ENCODE measurements at places on chromosomes 12 and 14.

DNA sequence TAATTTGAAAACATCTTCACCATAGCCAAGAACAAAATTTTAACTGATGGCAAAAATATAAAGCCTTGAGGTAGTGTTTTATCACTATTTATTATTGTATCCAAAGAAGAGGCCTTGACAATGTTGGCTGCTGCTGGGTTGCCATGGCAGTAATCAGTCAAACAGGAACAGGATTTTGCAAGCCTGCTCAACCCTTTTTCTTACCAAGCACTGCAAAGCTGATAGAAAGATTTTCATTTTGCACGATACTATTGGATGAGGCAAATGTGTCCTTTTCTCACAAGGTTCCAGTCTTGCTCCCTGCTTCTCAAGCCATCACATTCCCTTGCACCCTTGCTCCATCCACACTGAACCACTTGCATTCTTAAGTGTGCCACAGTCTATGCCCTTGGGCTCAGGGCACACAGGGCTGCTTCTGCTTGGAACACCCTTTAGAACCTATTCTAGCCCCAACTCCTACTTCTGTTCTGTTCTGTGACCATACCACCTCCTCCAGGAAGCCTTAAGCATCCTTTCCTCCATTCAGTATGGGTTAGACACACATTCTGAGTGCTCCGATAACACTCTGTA, 76.5 kb upstream of the AMIGO2 start:
- H3K27me3 ChIP-seq: no peaks in the 10 kb centered on the region
- H3K4me1 ChIP-seq: no peaks in the 10 kb centered on the region
- no peak for DNase-seq
- H3K36me3 ChIP-seq: no peaks in the 10 kb centered on the region

DNA sequence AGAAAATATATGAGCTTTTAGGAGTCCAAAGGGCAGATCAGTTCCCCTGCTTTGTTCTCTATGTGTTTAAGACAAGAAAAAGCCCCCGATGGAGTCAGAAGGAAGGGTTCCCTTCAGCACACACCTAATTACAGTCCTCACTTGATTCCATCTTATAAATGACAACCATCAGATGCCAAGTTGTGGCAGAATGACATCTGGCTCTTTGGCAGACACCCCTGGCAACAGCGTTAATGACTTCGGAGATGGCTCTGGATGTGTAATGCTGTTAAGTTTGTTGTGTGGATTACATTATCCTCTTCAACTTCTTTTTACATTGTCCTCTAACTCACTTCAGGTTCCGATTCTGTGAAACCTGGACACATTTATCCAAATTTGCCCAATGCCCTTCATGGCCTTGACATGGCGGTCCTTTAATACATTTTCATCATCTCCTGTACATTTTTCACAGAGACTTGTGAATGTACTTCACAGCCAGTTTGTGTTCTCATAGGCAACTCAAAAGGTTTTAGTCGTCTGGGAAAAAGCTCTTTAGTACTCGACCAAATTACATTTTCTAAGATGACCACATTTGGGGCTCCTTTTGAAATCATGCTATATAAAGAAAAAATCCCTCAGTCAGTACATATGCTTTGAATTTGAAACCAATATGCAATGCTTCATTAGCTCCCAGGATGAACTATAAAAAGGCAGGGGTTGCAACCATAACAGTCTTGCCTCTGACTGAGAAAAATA, 667.8 kb downstream of the NOVA1 start:
- DNase-seq: no peak
- no peaks in the 10 kb centered on the region for H3K4me1 ChIP-seq
- no peak overlapping the region for H3K27ac ChIP-seq
- no peaks in the 10 kb centered on the region for H3K36me3 ChIP-seq
- no peak overlapping the region for H3K4me3 ChIP-seq

DNA sequence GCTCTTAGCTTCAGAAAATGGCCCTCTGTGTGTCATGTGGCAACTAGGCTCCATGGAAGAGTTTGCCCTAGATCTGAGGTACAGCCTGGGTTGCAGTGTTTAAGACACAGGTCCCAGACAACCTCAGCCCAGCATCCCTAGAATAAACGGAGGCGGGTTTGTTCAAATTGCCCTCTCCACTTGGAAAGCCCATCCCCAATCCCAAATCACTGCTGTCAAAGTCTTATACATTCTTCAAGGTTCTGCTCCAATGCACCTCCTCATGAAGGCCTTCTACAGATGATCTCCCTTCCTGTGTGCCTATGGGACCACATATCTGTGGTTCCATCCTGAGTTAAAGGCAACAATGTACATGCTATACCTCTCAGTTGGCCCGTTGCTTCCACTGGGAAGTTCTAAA, 289.8 kb downstream of the DPF3 start:
- no peaks in the 10 kb centered on the region for H3K36me3 ChIP-seq
- H3K4me3 ChIP-seq: no peak overlapping the region

- H3K36me3 ChIP-seq: no peaks in the 10 kb centered on the region
- DNase-seq: no peak
- no peak overlapping the region for H3K27ac ChIP-seq
- peaks cover 6% of the 10 kb centered on the region for H3K4me1 ChIP-seq
- no peaks in the 10 kb centered on the region for H3K27me3 ChIP-seq
These were observed 67.8 kb upstream of the PYGL start for GRCh38 chr14:51012055-51012454.

Measured in ascending aorta (tissue), 2 donors.